Central memory CD4-positive, alpha-beta T cell (primary cell): ENCODE measurements at places on chromosomes 1 and 21.
A peak's percentile ranks its signal among the peaks of the same experiment; 100 is the strongest.

DNA sequence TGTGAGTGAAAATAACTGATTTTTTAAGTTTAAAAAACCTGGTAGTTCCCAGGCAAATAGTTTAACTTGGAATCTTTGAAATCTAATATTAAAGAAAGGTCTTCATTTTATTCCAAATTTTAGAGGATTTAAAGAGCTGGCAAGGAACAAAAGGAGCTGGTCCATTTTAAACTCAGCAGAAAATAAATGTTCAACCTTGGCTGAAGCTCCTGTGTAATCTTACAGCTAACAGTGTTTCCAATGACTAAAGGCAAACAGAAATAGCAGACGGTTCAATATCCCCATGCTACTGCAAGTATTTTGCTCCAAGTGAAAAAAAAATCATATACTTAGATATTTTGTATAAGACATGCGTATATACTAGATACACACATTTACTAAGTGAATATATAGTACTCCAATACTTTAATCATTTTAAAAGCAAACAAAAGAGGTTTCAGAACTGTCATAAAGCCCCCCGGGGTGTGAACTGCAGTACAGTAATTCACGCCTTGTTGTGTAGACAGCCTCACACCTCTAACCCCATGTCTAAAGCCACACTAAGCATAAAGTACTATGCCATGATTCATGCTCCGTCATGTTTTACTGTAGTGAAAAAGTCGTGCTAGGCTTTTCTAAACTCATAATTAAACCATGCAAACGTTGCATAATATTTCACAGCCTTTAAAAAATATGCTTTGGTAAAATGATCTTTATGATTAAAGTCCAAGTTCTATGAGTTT, 132.2 kb downstream of the CLIC6 start:
- no peak for DNase-seq

- DNase-seq, result no peak
Measured at GRCh38 chr1:214330222-214330621, 49.3 kb downstream of the SMYD2 start.

DNA sequence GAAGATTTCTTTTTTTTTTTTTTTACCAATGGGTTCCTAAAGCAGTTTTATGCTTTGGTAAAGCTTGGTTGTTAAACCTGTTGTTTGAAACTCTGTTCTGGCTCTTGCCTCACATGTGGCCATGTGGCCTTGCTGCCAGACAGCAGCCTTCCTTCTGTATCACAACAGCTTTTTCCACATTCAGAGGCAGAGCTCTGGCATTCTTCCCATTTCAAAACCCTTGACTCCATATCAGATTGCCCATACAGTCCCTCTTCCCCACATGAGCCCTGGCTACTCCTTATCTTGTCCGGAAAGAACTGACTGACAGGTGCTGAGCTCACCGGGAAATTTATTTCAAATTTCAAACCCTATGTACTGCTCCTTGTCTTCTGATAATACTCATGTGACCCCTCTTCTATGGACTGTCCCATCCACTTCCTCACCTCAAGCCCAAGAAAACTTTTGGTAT, 38.5 kb upstream of the LAX1 start:
- DNase-seq, result no peak

DNA sequence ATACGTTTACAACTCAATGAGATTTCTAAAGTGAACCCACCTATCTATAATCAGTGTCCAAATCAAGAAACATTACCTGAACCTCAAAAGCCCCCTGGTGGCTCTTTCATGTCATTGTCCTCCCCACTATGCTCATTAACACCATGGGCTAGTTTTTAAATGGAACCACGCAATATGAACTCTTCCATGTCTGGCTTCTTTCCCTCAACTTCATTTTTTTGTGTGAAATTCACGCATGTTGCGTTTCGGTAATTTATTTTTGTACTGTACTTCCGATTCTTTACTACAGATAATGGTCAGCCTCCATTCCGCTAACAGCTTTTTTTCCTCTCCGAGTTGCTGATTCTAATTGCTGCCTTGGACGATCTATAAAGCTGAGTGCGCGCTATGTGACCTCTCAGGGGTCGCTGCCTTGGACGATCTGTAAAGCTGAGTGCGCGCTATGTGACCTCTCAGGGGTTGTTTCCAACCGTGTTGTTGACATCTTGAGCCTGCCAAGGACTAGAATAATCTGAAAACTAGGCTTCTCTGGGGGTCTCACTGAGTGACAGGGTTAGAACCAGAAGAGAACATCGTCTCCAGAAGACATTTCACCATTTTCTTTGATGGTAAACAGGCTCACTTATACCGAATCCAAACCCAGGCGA, 1.1 kb upstream of the CACYBP start:
- DNase-seq, result peak; percentile 68

- no peak for DNase-seq
Measured at GRCh38 chr1:45490121-45490625, 790 bp downstream of the TESK2 start.

DNA sequence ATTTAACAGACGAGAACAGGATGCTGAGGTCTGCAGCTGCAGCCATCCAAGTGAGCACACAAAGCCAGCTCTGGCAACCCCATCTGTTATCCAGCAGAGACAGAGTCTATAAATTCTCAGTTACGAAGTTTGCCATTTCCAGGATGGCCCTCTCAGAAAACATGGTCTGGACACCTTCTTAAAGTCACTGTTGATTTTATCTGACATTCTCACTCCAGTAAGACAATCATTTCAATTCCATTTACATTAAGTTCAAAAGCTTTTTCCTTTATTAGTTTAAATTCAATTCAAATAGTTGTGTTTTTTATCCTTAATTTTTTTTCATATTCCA, 125.5 kb downstream of the DMRTB1 start:
- DNase-seq, result no peak

- no peak for DNase-seq
Measured at GRCh38 chr1:156118177-156118868, 3.8 kb downstream of the LMNA start.

DNA sequence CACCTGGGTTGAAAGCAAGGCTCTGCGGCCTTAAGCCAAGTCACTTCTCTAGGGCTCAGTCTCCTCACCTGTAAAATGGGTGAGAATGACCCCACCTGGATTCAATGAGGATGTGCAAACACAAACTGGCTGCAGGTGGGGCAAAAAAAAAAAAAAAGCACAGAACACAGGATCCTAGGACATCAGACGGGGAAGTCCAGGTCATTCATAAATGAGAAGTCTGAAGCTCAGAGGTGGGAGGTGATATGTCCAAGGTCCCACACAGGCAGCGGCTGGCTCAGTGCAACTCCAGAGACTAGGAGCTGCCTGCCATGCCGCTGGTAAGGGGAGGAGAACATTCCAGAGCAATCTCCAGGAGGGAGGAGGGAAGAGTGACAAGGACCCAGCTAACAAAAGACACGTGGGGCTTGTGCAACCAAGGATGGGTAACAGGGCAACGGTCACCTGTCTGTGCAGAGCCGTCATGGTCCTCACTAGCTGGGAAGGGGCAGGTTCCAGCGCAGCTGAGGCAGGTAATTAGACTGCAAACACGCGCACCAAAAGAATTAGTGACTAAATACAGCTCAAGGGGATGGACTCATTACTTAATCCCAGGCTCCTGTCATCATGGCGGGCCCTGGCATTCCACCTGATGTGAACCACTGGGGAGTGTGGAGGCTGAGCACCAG, 19.5 kb downstream of the IFFO2 start:
- no peak for DNase-seq

DNA sequence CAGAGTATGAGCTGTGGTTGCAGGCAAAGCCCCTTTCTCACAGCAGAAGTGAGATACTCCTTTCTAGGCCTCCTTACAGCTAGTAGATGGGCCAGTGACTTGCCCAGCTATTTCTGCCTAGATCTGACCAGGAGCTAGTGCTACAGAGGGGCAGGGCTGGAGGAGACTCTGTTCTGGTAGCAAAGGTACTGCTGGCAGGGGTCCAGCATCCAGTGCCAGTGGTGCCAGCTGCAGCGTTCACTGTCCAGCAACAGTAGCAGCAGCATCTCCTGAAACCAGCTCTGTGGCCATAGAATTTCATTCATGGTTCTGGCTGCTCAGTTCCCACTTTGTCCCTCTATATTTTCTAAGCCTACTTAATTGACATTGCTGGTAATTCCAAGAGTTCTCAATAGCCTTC, 62.5 kb upstream of the CNN3 start:
- DNase-seq, result no peak

DNA sequence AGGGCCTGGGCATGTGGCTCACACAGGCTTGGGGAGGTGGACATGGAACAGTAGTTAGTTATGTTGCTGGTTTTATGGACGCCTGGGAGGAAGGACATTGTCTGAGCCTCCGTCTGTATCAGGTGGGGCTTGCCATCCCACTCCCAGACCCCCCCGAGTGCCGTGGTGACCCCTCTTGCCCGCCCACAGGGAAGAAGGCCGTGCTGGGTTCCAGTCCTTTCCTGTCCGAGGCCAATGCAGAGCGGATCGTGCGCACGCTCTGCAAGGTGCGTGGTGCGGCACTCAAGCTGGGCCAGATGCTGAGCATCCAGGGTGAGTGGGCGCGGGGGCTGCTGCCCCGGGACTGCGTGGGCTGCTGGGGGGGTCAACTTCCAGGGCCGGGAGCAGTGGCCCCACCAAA, 41.7 kb downstream of the COQ8A start:
- DNase-seq, result no peak

- no peak for DNase-seq
Measured at GRCh38 chr1:61337037-61337436, 254.7 kb downstream of the NFIA start.

- DNase-seq, result no peak
Measured at GRCh38 chr1:24091971-24092482, 19.9 kb downstream of the MYOM3 start.

GRCh38 chr1:221625026-221625425, 116.9 kb downstream of the DUSP10 start:
- DNase-seq, result no peak

DNA sequence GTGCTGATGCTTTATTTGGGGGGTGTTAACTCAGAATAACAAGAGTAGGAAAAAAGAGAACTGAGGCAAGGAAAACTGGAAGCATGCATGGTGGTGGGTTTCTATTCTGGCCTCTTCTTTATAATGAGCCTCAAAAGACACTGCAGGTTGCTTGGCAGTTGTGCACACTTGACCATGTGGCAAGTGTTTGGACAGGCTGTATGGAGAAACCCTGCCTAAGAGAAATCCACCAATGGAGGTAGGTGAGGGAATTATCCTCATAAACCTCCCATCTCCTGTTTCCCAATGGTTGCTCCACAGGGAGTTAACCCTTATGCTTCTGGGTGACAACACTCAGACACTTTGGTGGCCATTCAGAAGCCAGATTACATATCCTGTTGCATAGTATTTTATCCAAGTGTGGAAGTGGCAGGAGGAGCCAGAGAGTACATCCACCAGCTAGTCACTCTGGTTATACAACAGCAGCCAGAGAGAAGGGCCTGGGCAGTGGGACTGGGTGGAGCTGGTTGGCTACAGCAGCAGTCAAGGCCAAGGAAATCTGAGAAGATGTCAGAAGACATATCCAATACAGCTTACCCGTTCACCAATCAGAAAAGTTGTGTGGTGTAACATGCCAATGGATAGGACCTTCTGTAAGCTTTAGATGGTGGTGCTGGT, 16.4 kb upstream of the VASH2 start:
- DNase-seq, result no peak

- no peak for DNase-seq
Measured at GRCh38 chr1:182677397-182678098, 6.8 kb downstream of the RGS8 start.

DNA sequence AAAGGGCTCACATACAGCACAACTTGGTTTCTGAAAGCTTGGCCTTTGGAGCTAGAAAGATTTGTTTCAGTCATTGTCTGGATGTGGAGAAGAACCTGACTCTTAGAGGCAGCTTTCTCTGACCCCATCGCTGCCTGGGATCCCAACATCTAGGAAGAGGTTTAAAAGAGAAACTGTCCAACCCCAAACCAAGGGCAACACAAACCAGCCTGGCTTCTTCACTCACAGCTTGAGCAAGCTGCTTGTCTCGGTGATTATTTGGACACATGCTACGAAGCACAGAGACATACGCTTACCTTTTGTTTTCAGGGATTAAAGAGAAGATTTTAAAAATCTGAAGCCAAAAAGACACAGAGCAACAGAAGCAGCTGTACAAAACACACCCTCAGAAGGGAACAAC, 109.8 kb downstream of the ETS2 start:
- DNase-seq, result no peak

DNA sequence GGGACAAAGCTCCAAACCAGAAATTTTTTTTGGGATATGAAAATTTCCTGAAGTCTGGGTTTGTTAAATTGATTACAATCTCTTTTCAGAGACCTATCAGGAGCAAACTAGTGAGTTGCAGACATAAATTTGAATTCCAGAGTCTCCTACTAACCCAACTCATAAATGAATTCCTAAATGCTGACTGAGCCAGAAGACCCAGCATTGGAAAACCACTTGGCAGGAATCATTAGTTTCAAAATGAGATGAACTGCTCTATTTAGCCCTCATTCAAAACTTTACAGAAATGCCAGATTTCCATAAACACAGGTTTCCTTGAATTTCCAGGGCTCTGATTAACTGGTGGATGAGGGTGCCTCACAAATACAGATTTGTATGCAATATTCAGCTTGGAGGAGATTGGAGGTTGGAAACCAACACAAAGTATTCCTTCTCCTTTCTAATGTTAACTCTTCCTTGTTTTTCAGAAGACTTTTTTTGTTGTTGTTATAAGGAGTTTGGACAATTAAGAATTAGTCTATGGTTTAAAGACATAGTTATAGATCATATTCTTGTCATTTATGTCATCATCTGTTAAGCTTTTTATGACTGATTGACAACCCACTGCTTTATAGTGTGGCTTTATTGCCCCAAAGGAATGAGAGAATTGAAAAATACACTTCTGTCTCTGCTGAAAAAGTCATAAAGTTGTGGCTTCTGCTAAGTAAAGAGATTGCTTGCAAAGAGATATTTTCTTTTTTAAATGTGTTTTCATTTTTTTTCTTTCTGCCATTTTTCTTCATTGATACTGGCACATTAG, 222.8 kb downstream of the HLX start:
- DNase-seq, result no peak

DNA sequence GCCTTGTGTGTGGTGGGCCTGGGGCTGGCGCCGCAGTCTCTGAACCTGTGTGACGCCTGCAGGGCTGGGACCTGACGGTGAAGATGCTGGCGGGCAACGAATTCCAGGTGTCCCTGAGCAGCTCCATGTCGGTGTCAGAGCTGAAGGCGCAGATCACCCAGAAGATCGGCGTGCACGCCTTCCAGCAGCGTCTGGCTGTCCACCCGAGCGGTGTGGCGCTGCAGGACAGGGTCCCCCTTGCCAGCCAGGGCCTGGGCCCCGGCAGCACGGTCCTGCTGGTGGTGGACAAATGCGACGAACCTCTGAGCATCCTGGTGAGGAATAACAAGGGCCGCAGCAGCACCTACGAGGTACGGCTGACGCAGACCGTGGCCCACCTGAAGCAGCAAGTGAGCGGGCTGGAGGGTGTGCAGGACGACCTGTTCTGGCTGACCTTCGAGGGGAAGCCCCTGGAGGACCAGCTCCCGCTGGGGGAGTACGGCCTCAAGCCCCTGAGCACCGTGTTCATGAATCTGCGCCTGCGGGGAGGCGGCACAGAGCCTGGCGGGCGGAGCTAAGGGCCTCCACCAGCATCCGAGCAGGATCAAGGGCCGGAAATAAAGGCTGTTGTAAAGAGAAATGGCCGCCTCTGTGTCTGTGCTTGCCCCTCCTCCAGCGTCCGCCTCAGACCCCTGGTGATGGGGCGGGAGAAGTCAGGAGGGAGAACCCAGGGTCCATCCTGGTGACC, 788 bp downstream of the ISG15 start:
- DNase-seq, result peak; percentile 46
